NCI-H774 (cell line): ENCODE measurements at places on chromosomes 12 and 14.

DNA sequence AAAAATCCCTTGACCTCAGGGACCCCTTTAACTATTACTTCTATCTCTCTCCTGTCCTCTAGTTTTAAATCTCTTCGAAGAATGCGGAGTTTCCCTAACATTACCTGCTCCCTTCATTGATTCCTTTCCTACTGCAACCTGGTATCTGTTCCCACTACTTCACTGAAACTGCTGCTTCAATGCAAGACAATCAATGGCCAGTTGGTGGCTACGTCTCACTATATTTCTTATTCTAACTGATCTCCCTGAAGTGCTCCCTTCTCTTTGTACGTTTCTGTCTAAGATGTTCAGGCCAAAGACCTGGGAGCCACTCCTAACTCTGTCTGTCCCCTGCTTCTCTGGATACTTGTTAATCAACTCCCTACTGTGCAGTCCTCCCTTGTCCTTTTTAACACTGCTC, 10.3 kb upstream of the KCNA1 start:
- no peak for DNase-seq

DNA sequence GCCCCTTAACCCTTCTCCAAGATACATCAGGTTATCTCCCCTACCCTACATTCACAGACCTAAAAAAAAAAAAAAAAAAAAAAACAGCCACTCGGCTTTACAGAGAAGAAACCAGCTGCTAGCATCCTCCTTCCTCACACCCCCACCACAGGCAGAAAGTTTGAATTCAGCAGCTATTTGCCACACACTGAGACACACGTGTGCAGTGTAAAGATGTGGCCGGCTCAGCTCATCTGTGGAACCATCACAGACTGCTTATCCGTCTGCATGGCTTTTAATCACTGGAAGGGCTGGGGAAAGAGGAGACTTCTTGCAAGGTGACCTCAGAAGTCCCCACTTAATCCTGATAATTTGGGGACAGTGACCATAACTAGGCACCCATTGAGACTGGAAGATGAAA, 50.0 kb downstream of the VWF start:
- no peak for DNase-seq

DNA sequence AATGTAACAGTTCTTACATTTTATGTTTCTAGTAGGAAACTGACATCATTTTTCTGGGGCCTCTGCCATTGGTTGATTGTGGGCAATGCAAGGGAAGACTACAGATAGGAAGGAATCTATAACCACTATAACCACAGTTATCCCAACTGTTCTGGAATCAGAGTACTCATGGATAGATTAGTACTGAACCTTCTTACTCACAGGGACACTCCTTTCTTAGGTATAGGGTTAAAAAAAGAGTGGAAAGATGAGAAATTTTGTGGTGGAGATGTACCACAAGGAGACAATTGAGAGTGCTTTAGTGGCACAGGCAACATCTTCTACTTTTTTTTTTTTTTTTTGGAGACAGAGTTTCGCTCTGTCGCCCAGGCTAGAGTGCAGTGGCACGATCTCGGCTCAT, 21.0 kb downstream of the TMEM116 start:
- no peak for DNase-seq

- DNase-seq: no peak
Observed at GRCh38 chr12:28024231-28024995, 51.9 kb upstream of the PTHLH start.

- DNase-seq: no peak
Observed at GRCh38 chr14:75315144-75315543, 36.5 kb downstream of the FOS start.

DNA sequence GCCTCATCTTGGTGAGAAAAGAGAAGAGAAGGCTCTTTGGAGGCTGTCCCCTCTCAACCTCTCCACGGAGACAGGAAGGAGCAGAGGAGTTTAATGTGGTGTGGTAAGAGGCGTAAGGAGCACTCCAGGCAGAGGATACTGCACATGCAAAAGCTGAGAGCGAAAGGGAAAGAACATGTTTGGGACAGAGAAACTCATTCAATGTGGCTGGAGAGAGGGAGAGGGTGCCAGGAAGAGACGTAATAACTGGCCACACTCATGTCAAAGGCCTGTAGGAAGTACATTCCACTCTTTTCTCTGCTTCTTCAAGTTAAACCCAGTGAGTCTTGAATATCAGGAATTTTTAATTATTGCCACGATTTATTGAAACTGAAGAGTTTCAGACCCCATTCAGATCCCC, 12.0 kb downstream of the VDR start:
- no peak for DNase-seq

- DNase-seq: no peak
Observed at GRCh38 chr14:103561381-103562178, 877 bp downstream of the BAG5 start.

DNA sequence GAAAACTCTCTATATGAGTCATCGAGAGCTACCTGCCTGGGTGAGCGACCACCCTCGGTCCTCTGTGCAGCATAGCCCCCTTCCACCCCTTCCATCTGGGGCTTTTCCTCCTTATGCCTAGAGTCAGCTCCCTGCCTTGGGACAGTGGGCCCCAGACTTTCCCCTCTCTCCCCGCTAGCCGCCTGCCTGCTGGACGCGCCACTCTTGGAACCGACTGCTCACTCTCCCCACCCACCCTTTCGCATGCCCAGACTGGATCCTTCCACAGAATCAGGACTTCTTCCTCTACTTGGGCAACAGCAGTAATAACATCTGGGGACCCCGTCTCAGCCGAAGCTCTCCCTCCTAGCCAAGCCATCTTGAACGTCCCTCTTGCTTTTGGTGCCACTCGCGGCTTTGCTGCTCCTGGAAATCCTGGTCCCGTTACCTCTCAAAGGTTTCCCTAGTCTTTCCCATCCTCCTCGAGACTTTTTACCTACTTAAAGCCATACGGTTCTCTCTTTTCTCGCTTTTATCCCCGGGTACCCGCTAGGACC, 671 bp downstream of the ESYT1 start:
- no peak for DNase-seq

DNA sequence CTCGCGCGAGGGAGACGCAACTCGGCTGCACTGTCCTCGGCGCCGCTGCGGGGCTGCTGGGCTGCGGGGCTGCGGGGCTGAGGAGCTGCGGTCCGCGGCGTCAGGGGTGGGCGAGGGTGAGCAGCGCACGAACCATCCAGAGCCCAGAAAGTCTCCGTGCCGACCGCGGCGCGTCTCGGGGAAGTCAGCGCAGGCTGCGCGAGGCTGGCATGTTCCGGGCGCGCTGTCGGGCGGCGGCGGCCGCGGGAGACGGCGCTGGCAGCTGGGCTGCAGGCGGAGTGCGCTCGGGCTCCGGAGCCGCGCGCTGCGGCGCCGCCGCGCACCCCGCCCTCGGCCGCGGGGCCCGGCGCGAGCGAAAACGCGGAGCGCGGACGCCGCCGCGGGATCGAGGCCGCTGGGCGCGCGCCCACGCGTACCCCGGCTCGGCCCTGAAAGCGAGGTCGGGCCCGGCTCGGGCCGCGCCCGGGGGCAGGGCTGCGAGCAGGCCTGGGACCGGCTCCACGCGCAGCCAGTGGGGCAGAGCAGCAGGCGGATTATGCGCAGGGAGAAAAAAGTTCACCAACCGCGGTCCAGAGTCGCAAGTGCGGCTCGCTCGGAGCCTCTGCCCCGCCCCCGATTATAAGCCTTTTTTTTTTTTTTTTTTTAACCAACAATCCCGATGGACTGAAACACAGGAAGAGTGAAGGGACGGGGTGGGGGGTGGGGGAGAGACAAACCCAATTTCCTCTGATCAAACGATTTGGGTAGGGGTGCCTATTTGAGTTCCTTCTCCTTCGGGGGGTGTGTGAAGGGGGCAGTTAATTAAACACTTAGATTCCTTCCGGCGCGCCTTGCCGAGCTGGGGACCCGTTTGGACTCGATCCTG, at the start of gene PRICKLE1:
TSS of gene PRICKLE1 (minus strand) at position 282 of the 865 bp plus-strand sequence. CDS start 117,230 bp downstream, outside the sequence.
- no peak for DNase-seq

- peak; percentile 4 for DNase-seq
Observed at GRCh38 chr12:64729909-64730587, 29.2 kb downstream of the GNS start.
